Kidney (tissue), 22 donors: ENCODE measurements at places on chromosomes 2 and 18. TPM values are rescaled to one million over a fixed set of nuclear protein-coding genes. Genes with fewer than 3 reads are reported as not detected.

The SOWAHC gene
- 7.5 TPM for polyA plus RNA-seq

The MROH2A gene
- polyA plus RNA-seq = 1.8 TPM

The VIL1 gene
- 10.5 TPM for polyA plus RNA-seq

The DDX18 gene
- 18.1 TPM for polyA plus RNA-seq

The TNP1 gene
- not detected for polyA plus RNA-seq

The PPP1R7 gene
- 94.9 TPM for polyA plus RNA-seq

The RFTN2 gene
- 1.4 TPM for polyA plus RNA-seq

The ATP6V1C2 gene
- polyA plus RNA-seq = 38.0 TPM

The RMC1 gene
- polyA plus RNA-seq = 40.4 TPM

The TMEM247 gene
- polyA plus RNA-seq = not detected

The COL3A1 gene
- polyA plus RNA-seq = 32.2 TPM

GRCh38 chr2:228581731-228582130 is 400.2 kb upstream of the SPHKAP start:
- DNase-seq = no peak

DNA sequence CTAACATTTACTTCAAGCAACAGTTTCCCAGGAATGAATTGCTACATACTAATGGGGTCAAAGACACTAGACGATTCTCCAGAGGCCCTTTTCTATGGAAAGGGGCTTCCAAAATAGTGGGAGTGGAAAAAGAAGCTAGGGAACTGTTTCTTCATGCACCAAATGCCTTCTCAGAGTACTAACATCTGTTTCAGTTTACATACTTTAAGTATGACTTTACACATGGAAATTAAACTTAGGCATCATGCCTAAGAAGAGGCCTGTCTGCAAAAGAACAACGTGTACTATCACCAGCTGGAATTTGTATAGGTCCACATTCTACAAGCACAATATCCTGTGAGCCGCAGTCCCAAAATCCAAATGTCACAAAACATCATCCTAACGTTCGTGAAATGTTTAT is 29.4 kb upstream of the WDR75 start:
- DNase-seq = peak; percentile 66

GRCh38 chr2:177547772-177548171 is 155.2 kb downstream of the AGPS start:
- no peak for DNase-seq

GRCh38 chr2:130827502-130828251 is 9.0 kb upstream of the ARHGEF4 start:
- no peak for DNase-seq

GRCh38 chr2:38026846-38027245 is 49.1 kb downstream of the CYP1B1 start:
- DNase-seq = no peak

- DNase-seq = no peak
These were observed 116.7 kb downstream of the PTRHD1 start for GRCh38 chr2:24676493-24676892.

DNA sequence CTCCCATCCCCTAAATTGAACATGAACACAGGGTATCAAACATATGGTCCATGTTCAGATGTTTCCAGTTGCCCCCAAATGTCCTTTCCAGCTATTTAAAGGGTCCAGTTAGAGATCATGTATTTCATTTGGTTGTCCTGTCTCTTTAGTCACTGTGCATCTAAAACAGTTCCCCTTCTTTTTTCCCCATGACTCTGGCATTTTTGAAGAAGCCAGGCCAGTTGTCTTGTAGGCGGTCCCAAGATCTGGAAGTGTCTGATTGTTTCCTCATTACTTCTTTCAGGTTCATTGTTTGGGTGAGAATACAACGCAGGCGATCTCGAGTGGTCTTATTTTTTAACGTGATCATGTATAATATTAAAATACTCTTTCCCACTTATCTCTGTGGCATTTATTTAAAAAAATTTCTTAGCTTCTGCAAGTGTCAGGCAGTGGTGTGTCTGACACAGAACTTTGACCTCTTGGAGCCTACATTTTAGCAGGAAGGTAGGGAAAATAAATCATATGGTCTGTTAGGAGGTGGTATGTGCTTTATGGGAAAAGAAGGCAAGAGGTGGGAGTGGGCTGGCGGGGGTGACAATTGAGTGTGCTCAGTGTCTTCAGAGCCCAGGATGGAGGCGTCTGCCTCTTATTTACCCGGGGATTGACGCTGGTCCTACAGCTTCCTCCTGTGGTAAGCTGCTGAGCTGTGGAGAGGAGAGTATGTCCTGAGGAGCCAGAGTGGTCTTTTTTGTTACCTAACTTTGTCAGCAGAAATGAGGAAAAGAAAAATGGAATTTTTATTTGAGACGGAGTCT is 8.1 kb downstream of the RAB31 start:
- no peak for DNase-seq

- DNase-seq = no peak
These were observed 1.8 kb downstream of the PRKCE start for GRCh38 chr2:45653122-45653913.

DNA sequence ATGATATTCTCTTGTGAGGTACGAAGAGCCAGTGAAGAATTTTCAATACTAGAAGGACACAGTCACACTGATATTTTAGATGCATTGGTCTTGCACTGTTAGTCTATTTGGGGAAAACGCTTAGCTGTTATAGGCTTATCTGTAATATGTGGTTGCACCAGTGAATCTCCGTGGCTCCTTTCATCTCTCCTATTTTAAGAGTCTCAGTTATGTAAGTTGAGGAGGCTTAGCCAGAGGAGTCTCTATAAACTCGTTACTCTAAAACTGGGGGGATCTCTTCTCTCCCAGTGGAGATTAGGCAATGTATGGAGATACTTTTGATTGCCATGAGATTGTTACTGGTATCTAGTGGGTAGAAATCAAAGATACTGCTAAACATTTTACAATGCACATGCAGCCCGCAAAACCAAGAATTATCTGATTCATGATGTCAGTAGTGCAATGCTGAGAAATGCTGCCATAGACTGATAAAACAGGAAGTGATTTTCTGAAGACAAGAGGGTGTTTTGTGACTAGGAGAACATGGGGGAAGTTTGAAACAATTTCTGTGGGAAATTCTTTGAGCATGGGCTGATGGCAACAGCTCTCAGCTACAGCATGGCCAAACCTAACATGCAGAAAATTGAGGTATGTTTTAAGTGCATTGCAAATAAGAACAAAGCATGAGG is 339.1 kb downstream of the SOX11 start:
- no peak for DNase-seq

DNA sequence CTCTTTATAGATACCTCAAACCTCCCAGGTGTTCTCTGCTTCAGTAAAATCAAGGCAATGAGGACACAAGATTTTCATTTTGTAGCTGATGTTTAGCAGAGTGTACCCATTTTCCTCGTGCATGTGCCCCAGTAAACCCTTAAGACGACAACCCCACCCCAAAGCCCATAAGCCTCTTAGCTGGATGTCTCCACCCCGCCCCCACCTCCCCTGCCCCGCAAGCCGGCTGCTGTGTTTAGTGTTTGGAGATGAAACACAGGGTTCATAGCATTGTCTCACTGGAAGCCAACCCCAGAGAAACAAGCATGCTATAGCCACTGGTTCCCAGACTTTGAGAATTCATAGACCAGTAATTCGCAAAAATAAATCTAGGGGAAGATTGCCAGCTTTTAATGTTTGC is 5.8 kb upstream of the SAG start:
- no peak for DNase-seq

- peak; percentile 60 for DNase-seq
These were observed 10.3 kb upstream of the ATOH8 start for GRCh38 chr2:85743304-85743978.

- no peak for DNase-seq
These were observed 226.9 kb upstream of the DTNA start for GRCh38 chr18:34483198-34483597.

GRCh38 chr2:129895061-129895460 is 84.4 kb upstream of the RAB6C start:
- no peak for DNase-seq

DNA sequence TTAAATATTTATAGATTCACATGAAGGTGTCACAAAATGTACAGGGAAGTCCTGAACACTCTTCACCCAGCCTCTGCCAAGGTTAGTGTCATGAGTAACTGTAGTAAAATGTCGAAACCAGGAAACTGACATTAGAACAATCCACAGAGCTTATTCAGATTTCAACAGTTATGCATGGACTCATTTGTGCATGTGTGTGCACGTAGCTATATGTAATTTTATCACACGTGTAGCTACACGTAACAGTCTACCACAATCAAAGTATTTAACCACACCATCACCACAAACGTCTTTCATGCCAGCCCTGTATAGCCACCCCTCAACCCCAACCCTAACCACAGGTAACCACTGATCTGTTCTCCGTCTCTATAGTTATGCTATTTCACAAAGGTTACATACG is 211.7 kb upstream of the REV1 start:
- no peak for DNase-seq

GRCh38 chr2:147164563-147164962 is 680.3 kb upstream of the ACVR2A start:
- DNase-seq = no peak

GRCh38 chr2:166563894-166564293 is 69.8 kb upstream of the SCN7A start:
- DNase-seq = no peak

- no peak for DNase-seq
These were observed 11.1 kb downstream of the PRLH start for GRCh38 chr2:237577458-237577857.

- peak; percentile 79 for DNase-seq
These were observed 18.8 kb upstream of the MRPL33 start for GRCh38 chr2:27752551-27753237.

- DNase-seq = no peak
These were observed 570.1 kb upstream of the SYT4 start for GRCh38 chr18:43847164-43848091.

DNA sequence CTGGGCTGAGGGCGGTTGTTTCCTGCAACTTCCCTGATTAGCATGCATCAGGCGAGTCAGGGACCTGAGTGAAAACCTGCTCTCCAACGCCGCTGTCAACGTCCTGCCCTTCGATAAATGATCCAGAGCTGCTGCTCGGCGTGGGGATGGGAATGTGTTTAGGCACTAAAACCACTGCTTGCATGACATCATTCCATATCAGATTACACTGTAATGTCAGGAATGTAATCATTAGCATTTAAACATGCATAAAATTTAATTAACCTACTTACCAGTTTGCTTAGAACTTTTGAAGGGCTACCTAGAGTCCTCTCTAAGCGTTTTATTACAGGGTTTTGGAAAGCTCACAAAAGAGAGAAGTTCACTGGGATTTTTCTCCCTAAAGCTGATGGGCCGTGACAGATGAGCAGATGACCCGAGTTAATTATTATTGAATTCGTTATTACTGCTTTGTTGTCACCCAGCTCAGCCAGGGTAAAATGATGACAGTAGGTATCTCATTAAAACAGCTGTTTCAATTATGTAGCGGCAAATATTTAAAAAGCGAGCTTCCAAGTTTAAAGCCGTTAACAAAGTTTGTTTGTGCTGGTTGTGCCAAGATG is 685.6 kb upstream of the SALL3 start:
- peak; percentile 68 for DNase-seq

DNA sequence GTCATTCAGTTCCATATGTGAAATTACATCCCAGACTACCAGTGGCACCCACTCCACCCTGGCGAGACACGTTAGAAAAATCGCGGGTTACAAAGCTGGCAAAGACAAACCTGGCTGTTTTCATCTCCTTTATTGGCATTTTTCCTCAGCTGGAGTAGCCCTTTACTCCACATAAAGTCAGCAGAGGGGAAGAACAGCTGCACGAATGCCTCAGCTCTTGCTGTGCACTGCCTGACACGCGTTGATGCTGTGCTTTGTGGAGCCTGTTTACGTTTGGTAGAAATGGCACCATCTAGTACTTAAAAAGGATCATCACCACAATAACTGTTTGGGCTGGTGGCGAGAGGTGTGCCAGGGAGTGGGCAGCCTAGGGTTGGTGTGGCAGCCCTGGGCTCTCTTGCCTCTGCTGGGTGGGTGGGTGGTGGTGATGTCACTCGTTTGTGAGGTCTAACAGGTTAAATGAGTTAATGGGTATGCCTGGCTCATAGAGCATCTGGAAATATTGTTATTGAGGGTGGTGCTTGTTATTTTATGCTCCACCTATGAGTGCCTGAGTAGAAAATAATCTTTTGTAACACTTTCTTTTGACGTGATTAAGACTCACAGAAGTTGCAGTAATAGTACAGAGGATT is 16.4 kb downstream of the FARP2 start:
- DNase-seq = no peak

GRCh38 chr2:15038366-15039364 is 406.1 kb downstream of the LRATD1 start:
- no peak for DNase-seq

- no peak for DNase-seq
These were observed 22.2 kb downstream of the SKA1 start for GRCh38 chr18:50397023-50397422.

GRCh38 chr2:60531701-60532133 is 21.7 kb downstream of the BCL11A start:
- DNase-seq = no peak

DNA sequence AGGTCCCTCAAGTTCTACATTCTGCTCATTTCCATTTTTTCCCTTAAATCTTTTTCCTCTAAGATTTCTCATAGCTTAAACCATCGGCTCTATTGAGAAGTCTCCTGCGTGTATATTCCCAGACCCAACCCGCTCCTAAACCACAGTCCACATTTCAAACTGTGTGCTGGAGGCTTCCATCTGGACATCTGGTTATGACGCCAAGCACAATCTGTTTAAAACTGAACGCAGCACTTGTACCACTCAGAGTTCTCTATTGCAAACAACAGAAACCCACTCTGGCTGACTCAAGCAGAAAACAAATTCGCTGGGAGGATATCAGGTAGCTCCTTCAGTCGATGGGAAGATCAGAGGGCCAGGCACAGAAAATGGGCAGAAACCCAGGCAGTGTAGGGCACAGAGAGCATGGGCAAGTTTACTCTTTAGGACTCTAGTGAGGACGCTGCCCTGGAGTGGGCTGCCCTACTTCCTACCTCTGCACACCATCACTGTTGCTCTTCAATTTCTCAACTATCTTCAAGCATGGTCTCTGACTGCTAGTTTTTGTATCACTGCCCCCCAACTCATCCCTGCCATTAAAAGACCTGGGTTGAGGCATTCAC is 5.6 kb upstream of the EML4 start:
- DNase-seq = no peak

- DNase-seq = no peak
These were observed 234.4 kb upstream of the RGPD4 start for GRCh38 chr2:107592280-107592624.

GRCh38 chr2:112884869-112885505 is 26.0 kb upstream of the IL37 start:
- no peak for DNase-seq

DNA sequence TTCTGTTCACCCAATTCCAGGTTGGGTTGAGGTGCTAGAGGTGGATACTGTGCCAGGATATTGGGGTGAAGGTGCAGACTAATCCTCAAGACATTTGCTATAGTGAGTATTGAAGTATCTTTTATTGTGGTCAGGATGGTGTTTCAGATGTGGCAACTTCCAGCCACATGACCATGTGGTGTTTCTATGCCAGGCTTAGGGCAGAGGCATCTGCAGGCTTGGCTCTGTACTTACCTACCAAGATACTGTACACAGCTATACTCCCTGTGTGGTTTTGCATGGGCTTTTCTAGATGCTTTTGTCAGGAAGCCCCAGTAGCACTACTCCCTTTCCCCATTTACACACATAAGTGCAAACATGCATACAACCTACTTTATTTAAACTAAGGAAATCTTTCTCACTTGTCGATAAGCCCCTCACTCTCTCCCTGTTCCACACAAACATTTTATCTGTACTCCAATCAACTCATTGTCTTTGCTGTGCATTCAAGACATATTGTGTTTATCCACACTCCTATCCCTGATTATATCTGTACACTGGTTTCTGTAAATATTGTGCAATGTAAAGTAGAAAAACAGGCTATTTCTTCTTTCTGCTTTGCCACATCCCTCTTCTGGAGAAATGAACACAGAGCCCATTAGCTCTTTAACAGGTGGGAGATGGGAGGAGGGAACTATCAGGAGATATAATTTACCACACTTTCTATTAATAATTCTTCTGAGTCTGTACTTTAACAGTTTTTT is 12.3 kb downstream of the ARL6IP6 start:
- no peak for DNase-seq
